Right ventricle myocardium superior (tissue), 1 donor: ENCODE measurements at places on chromosomes 4 and X. TPM values are rescaled to one million over a fixed set of nuclear protein-coding genes. Genes with fewer than 3 reads are reported as not detected.

DNA sequence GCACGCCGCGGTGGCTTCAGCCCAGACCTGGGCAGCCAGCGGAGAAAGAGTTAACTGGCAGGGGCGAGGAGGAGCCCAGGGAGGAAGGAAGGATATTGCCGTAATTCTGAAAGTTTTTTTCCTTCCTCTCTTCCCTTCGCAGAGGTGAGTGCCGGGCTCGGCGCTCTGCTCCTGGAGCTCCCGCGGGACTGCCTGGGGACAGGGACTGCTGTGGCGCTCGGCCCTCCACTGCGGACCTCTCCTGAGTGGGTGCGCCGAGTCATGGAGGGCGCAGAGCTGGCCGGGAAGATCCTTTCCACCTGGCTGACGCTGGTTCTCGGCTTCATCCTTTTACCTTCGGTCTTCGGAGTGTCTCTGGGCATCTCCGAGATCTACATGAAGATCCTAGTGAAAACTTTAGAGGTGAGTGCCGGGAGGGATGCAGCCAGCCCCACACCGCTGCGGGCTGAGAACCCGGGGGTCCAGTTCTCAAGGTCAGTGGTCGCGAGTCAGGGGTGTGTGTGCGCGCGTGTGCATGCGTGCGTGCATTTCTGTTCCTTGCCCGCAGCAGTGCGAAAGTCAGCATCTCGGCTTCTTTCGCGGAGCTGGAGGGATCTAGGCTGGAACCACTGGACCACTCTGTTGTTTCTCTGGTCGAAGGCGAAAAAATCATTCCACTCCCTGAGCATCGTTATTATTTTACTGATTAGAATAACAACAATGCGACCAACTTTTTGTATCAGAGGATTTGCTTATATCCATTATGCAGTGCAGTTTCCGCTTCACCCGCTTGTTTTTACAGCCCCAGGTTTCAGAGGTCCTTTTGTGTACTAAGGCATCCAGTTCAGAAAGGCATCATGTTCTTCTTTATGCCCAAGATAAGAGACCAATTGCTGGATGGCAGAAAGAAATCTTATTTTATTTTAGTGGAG is 709 bp downstream of the GPAT3 start:
- DNase-seq: no peak

GRCh38 chr4:70000711-70001110 is 4.9 kb downstream of the STATH start:
- no peak for DNase-seq

DNA sequence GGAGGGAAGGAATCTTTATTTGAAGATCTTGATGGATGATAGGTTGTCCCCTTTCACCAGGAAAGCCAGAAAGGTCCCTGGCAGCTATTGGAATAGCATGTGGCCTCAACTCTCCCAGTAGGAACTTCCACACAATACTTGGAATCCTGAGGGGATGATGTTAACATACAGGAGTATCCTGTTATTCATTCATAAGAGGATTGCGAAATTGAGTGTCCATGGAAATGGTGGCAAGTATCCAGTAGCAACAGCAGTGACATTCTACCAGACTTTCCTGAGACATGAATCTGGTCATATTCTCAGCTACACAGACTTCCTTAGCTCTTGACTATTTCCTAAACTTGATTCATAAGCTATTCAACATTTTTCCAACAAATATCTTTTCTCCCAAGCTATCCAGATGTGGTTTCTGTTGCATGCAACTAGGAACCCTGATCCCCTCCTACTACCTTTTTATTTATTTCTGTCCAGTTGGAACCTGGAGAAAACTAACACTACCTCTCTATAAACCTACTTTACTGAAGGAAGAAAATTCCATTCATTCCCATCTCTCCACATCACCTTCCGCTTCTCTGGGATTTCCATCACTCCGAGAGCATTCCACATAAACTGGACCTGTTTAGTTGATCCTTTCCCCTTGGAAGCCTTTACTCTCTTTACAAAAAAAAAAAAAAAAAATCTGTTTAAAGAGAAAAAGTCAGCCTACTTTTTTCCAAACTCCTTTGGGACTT is 101.8 kb downstream of the ANXA5 start:
- DNase-seq: no peak

- DNase-seq: no peak
These were observed 323.3 kb downstream of the DHX15 start for GRCh38 chr4:24260923-24261564.

AREG gene
- 0.75 TPM for total RNA-seq
